ENCODE measurements at places on chromosomes 12 and 14. TPM values are rescaled to one million over a fixed set of nuclear protein-coding genes. Genes with fewer than 3 reads are reported as not detected.

GRCh38 chr12:113468365-113469223 lies 3.1 kb downstream of the LHX5 start:
- peak overlapping the region; percentile 54 for H3K27ac ChIP-seq
- peaks cover 4% of the 10 kb centered on the region for H3K36me3 ChIP-seq
- DNase-seq = no peak
- H3K4me1 ChIP-seq = peaks cover 16% of the 10 kb centered on the region
- H3K4me3 ChIP-seq = no peak overlapping the region

Gene ACRBP
- total RNA-seq = 1.8 TPM

- H3K27me3 ChIP-seq = no peaks in the 10 kb centered on the region
- H3K4me3 ChIP-seq = no peak overlapping the region
- H3K4me1 ChIP-seq = peaks cover 18% of the 10 kb centered on the region
- peaks cover 39% of the 10 kb centered on the region for H3K36me3 ChIP-seq
- H3K27ac ChIP-seq = no peak overlapping the region
Observed at GRCh38 chr12:49652921-49653520, 29.7 kb downstream of the PRPF40B start.

DNA sequence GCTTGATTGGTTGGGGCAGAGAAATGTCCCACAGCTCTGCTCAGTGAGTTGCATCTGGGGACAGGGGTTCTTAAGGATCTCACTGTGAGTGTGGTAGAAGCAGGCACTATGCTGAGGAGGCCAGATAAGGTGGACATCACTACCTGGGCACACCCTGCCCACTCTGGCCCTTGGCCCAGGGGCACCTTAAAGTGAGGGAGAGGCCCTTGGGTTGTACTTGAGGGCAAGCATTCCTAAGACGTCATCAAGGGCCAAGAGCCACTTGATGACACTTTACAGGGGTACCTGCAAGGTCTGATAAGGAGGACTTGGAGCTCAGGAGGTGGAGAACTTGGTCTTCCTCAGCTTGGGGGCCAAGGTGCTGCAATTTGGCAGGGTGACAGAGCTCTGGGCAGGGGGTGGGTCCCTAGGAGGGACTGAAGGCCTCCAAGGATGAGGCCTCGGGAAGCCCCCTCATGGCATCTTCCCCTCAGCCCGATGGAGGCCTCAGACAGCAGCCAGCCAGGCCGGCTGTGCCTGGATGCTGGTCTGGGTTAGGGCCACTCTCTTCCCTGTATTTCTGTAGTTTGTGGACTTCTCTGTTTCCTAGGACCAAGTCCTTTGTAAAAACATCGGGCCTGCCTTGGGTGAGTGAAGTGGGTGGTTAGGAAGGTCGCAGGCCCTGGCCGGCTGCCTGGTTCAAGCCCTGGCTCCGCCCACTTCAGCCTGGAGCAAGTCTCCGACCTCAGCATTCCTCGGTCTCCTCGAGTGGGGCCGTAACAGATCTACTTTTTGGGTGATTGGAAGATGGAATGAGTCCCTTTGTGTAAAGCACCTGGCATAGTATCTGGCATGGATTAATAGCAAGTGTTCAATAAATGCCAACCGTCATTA lies 24.8 kb downstream of the GPR68 start:
- H3K27me3 ChIP-seq = no peaks in the 10 kb centered on the region
- H3K27ac ChIP-seq = peak overlapping the region; percentile 55
- DNase-seq = no peak
- H3K4me1 ChIP-seq = peaks cover 46% of the 10 kb centered on the region
- no peak overlapping the region for H3K4me3 ChIP-seq

- H3K36me3 ChIP-seq = no peaks in the 10 kb centered on the region
- H3K27me3 ChIP-seq = no peaks in the 10 kb centered on the region
- H3K27ac ChIP-seq = no peak overlapping the region
- H3K4me1 ChIP-seq = no peaks in the 10 kb centered on the region
Observed at GRCh38 chr12:125492354-125493270, 427.4 kb downstream of the AACS start.

DNA sequence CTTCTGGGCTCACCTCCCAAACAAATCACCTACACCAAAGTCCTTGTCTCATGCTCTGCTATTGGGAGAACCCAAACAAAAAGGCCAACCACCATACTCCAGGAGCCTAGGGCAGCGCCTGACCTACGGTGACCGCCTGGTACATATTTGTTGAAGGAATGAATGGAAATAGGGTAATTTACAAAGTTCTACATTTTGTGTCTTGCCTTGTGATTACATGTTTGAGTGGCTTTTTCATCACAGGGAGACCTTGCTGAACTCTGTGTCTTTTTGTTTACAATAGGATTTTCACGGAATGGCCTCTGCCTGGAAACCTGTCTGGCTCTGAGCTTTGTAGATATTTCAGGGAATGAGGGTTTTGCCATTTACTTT lies 11.3 kb upstream of the PRIMA1 start:
- H3K4me1 ChIP-seq = no peaks in the 10 kb centered on the region
- peaks cover 12% of the 10 kb centered on the region for H3K27me3 ChIP-seq
- no peak for DNase-seq
- H3K36me3 ChIP-seq = no peaks in the 10 kb centered on the region

GRCh38 chr12:122245553-122245952 lies 19.7 kb upstream of the DIABLO start:
- no peak for DNase-seq
- H3K27me3 ChIP-seq = no peaks in the 10 kb centered on the region
- peak overlapping the region; percentile 96 for H3K27ac ChIP-seq
- H3K36me3 ChIP-seq = peaks cover 27% of the 10 kb centered on the region
- H3K4me1 ChIP-seq = peaks cover 31% of the 10 kb centered on the region

Gene SLC6A12
- not detected for total RNA-seq

DNA sequence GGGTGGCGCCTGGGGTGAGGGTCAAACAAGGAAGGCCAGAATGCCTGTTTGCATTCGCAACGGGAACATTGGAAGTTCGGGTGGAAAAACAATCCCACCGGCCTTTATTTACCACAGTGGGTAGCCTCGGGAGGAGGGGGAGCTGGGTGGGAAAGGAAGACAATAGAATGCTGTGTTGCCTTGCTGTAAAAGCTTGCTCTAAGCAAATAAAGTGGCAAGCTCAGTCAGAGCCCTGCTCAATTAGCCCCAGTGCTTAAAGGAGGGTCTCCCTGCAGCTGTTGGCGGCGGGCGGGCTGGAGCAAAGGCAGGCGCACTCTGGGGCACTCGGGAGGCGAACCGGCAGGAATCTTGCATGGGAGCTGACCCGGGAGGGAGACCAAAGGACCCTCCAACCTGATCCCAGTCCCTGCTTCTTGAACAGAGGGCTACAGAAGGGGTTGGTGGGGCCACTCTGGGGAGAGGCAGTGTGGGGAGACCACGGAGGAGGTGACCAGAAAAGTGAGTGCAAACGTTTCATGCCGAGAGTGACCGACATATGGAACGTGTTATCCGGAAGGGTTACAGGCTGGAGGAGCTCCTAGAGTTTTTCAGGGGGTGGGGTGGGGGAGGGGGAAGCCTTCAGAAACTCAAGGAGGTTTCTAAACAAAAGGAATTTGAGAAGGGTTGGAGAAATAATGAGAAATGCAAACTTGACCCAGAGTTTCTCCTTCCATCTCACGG lies 48.5 kb downstream of the NTF3 start:
- no peak overlapping the region for H3K27ac ChIP-seq

DNA sequence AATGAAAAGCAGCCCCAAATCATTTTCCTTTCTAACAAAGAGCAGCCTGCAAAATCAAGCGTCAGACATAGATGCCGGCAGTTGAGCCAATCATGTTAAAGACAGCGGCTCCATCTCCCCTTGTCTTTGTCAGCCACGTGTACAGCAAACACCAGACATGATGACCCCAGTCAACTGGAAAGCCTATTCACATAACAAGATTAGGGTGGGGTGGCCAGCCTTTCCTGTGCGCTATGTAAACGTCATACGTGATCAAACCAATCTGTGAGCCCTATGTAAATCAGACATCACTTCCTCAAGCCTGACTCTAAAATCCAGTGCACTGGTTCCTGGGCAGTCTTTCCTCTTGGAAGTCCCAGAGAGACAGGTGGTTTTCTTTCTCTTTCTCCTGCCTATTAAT lies 9.9 kb upstream of the FICD start:
- H3K4me3 ChIP-seq = no peak overlapping the region
- DNase-seq = no peak
- H3K27ac ChIP-seq = no peak overlapping the region
- H3K36me3 ChIP-seq = peaks cover 7% of the 10 kb centered on the region
- peaks cover 6% of the 10 kb centered on the region for H3K4me1 ChIP-seq

DNA sequence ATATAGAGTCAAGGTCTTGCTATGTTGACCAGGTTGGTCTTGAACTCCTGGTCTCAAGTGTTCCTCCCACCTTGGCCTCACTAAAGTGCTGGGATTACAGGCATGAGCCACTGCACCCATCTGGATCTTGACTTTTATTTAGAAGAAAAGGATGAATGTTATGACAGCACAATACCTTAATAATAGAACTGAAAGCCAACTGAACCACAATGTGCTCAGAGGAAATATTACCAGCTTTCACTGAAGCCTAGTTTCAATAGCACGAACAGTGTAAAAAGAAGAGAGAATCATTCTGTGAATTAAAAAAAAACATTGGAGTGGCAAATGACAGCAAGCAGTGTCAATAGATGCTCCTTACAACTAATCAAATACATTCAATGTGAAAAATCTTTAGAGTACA lies 239.2 kb upstream of the RMST start:
- no peaks in the 10 kb centered on the region for H3K4me1 ChIP-seq
- H3K27me3 ChIP-seq = no peaks in the 10 kb centered on the region
- no peaks in the 10 kb centered on the region for H3K36me3 ChIP-seq
- no peak overlapping the region for H3K27ac ChIP-seq
- no peak for DNase-seq

- peaks cover 27% of the 10 kb centered on the region for H3K27me3 ChIP-seq
- H3K36me3 ChIP-seq = no peaks in the 10 kb centered on the region
- no peak overlapping the region for H3K4me3 ChIP-seq
- H3K27ac ChIP-seq = no peak overlapping the region
- DNase-seq = no peak
- no peaks in the 10 kb centered on the region for H3K4me1 ChIP-seq
Observed at GRCh38 chr12:112812600-112813406, 21.3 kb downstream of the RPH3A start.

GRCh38 chr14:70802379-70802778 lies 6.9 kb downstream of the MAP3K9 start:
- no peak overlapping the region for H3K4me3 ChIP-seq
- H3K27me3 ChIP-seq = peaks cover 9% of the 10 kb centered on the region
- H3K27ac ChIP-seq = no peak overlapping the region
- peaks cover 4% of the 10 kb centered on the region for H3K4me1 ChIP-seq
- DNase-seq = no peak

Gene CMKLR1
- total RNA-seq = not detected

Gene CD163L1
- total RNA-seq = not detected

Gene STON2
- 3.0 TPM for total RNA-seq

DNA sequence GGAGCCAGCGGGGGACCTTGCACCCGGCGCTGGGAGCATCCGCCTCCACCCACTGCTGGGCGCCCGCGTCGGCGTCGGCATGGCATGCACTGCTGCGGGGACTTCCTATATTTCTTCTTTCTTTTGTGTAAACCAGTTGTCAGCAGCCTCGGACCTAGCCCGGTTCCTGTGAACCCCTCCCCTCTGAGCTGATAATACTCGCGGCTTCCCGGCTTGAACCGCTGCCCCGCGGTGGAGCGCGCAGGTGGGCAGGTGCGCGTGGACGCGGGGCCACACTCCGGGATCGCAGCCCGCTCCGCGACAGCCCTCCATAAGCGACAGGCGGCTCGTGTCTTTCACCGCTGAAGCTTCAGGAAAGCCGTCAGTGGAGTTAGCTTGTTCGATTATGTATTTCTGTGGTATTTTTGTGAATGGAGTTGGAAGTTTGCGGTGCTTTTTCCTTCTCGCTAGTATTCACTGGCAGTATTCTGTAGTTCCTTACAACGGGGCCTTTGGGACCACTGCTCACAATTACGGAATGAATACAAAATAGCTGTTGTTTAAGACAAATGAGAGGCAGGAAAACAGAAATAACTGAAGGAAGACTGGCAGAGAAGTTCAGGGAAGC lies 870 bp downstream of the BMAL2 start:
- peaks cover 1% of the 10 kb centered on the region for H3K36me3 ChIP-seq
- H3K27me3 ChIP-seq = no peaks in the 10 kb centered on the region
- H3K27ac ChIP-seq = peak overlapping the region; percentile 77
- peaks cover 55% of the 10 kb centered on the region for H3K4me1 ChIP-seq
- peak overlapping the region; percentile 93 for H3K4me3 ChIP-seq
- peak; percentile 61 for DNase-seq

DNA sequence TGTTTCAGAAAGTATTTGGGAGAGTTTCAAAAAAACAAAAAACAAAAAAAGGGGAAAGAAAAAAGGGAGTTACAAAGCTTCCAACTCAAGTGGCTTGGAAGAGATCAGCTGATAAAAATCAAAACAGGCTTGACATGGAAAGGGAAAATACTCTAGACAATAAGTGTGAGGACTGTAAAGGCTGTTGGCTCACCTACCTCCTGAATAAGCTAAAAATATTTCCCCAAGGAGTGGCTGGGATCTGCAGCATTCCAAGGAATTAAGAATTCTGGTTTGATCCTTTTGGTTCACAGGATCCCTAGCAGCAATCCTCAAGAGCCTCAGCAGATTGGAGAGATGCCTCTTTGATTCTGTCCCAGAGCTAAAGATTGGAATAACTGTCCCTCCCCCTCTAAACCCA lies 11.2 kb upstream of the AJUBA start:
- no peaks in the 10 kb centered on the region for H3K4me1 ChIP-seq
- no peaks in the 10 kb centered on the region for H3K27me3 ChIP-seq
- H3K4me3 ChIP-seq = no peak overlapping the region
- H3K27ac ChIP-seq = no peak overlapping the region
- H3K36me3 ChIP-seq = no peaks in the 10 kb centered on the region

DNA sequence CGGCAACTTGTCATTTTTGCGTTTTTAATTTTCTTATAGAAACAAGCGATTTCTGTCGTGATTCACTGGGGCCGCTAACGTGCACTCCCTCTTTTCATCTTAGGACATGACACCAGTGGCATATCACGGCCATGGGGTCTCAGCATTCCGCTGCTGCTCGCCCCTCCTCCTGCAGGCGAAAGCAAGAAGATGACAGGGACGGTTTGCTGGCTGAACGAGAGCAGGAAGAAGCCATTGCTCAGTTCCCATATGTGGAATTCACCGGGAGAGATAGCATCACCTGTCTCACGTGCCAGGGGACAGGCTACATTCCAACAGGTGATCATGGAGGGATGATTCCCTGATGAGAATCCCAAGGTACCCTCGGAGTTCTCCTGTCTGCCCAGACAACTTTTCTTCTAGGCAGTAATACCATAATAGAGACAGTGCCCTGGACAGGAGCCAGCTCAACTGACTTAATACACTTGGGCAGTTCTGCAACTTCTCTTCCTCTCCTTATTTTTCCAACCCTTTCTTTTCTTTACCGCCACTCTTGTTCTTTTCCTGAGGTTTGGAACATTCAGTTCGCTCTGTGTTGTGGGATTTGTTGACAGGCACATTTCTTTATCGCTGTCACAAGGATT lies 821 bp downstream of the TMEM106C start:
- DNase-seq = peak; percentile 27
- peaks cover 55% of the 10 kb centered on the region for H3K36me3 ChIP-seq
- no peak overlapping the region for H3K27ac ChIP-seq
- peaks cover 48% of the 10 kb centered on the region for H3K4me1 ChIP-seq
- H3K27me3 ChIP-seq = peaks cover 35% of the 10 kb centered on the region

- H3K27ac ChIP-seq = no peak overlapping the region
- no peak overlapping the region for H3K4me3 ChIP-seq
- no peaks in the 10 kb centered on the region for H3K27me3 ChIP-seq
- H3K4me1 ChIP-seq = no peaks in the 10 kb centered on the region
- no peaks in the 10 kb centered on the region for H3K36me3 ChIP-seq
Observed at GRCh38 chr12:114512351-114512750, 106.4 kb upstream of the TBX5 start.

GRCh38 chr12:122051231-122051876 lies 27.2 kb upstream of the MLXIP start:
- H3K4me1 ChIP-seq = peaks cover 3% of the 10 kb centered on the region
- H3K36me3 ChIP-seq = no peaks in the 10 kb centered on the region
- H3K27me3 ChIP-seq = no peaks in the 10 kb centered on the region
- no peak overlapping the region for H3K27ac ChIP-seq
